ENCODE measurements at places on chromosomes 1 and 21. TPM values are rescaled to one million over a fixed set of nuclear protein-coding genes. Genes with fewer than 3 reads are reported as not detected.

Gene ACTL8
- total RNA-seq = not detected

Gene KIF17
- total RNA-seq = 0.36 TPM

Gene GPX7
- total RNA-seq = 78.9 TPM

Gene NFIA
- total RNA-seq = 18.1 TPM

Gene AMPD1
- total RNA-seq = not detected

Gene PIGM
- 10.5 TPM for total RNA-seq

Gene CELA3B
- total RNA-seq = not detected

Gene TSTD1
- total RNA-seq = 30.8 TPM

Gene WDR64
- 0.07 TPM for total RNA-seq
